ENCODE measurements at places on chromosomes 16 and 17.
A peak's percentile ranks its signal among the peaks of the same experiment; 100 is the strongest.

DNA sequence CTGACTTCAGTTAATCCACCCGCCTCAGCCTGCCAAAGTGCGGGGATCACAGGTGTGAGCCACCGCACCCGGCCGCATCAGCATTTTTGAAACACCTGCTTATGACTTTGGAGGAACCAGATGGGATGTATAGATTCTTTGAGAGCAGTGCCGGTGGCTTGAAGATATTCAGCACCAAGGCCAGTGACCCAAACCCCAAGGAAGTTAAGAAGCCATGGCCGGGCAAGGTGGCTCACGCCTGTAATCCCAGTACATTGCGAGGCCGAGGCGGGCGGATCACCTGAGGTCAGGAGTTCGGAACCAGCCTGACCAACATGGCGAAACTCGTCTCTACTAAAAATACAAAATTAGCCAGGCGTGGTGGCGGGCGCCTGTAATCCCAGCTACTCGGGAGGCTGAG is 43.9 kb downstream of the TRARG1 start:
- no peak for DNase-seq

- DNase-seq, result no peak
These were observed 1044.4 kb downstream of the CDH8 start for GRCh38 chr16:60991886-60992285.

DNA sequence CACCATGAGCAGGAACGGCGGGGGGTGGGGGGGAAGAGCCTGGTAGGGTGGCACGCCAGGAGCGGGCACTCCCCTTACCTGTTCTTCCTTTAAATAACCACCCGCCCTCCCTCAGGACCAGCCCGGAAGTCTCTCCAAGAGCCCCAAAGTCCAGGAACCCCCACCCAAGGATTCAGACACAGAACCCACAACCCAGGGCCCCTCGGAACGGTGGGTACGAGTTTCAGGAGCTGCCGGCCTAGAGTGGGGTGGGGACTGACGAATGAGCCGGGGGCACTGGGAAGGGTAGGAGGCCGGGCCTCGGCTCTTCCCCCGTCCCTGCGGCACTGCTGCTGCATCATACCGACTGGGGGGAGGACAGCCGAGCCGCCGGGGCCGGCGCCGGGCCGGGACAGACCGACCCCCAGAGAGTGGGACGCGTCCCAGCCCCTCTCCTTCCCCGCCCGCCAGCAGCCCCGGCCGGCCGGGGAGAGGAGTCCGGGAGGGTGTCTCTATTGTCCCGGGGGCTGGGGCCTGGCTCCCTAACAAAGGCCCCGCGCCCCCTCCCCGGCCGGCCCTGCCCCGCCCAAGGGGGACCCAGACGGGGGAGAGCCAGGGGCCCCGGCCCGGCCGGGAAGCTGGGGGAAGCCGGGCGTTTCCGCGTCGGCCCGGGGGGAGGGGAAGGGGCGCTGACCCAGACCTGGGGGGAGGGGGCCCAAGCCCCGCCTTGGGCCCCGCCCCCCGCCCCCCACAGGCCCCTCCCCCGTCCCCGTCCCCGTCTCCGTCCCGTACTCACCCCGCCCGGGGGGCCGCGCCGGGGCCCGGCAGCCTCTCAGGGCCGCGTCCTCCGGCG is 747 bp downstream of the ATXN7L3 start:
- peak; percentile 63 for DNase-seq

GRCh38 chr17:77287432-77288068 is 146.8 kb downstream of the SEC14L1 start:
- no peak for DNase-seq

DNA sequence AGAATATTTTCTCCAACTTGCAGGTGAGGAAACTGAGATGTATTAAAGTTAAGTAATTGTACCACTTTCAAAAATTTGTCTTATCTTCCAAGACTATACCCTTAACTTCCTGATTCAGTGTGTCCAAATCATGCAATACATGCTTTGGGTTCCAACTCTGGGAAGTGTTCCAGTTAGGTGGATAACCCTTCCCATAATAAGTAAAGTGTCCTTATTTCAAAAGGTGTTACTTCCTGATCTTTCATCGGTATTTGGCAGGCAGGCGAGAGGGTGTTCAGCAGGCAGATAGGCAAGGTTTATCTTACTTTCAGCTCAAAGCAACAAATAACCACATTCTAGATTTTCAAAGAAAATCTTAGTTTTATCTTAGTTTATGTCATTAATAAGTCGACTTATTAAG is 46.3 kb upstream of the ARHGAP44 start:
- DNase-seq, result no peak
